ENCODE measurements at places on chromosomes 12 and 14.

- no peak for DNase-seq
These were observed 13.2 kb upstream of the LIMA1 start for GRCh38 chr12:50296554-50296953.

- no peak for DNase-seq
These were observed 2.9 kb upstream of the GLT1D1 start for GRCh38 chr12:128850400-128850799.

DNA sequence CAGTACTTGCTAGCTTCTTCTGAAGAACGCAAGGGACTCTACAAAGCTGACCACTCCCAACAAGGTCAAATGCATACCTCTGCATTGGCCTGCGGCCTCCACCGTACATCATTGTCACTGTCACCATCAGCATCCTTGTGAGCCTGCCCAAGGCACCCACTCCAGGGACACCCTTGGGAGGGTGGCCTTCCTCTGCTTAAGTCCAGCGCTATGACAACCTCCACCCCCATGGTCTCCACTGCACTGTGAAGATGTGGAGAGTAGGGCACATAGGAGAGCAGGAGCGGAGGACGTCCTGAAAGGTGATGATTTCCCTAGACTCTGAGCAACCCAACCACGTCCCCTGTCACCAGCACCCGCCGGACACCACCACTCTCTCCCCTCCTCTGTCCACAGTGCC, 252.8 kb downstream of the ALG10 start:
- DNase-seq = no peak

DNA sequence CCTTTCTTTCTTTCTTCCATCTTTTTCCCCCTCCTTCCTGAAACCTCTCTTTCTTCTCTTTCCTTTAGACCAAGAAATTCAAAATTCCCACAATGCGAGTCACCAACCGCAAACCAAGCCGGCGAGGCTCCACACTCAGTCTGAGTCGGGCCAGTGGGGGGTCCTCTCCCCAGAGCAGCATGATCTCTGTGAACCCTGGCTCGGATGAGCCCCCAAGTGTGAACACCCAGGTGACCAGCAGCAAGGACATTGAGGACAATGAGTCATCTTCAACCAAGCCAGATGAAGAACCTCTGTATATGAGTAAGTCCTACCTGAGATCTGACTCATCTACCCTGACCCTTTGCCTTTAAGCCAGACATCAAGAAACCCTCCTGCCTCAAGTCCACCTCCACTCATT, 88.6 kb upstream of the TMEM233 start:
- no peak for DNase-seq

- DNase-seq = no peak
These were observed 34.5 kb downstream of the SCARB1 start for GRCh38 chr12:124829008-124829707.

- no peak for DNase-seq
These were observed 84.1 kb upstream of the ZDHHC17 start for GRCh38 chr12:76679778-76680177.

DNA sequence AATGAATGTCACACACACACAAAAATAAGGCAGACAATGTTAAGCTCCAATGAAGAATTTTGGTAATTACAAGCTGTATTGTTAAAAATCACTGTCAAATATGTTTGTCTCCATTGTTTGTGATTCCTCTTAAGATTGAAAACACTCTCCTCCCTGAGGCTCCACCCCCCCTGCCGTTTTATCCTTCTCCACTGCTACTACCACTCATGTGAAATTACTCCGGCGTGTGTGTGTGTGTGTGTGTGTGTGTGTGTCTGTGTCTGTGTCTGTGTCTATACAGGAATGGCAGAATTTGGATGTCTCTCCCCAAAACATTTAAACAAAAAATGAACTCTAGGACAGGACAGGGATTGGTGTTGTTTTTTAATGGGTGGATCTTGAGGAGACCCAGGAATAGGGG, 365.1 kb upstream of the DIO2 start:
- DNase-seq = no peak

DNA sequence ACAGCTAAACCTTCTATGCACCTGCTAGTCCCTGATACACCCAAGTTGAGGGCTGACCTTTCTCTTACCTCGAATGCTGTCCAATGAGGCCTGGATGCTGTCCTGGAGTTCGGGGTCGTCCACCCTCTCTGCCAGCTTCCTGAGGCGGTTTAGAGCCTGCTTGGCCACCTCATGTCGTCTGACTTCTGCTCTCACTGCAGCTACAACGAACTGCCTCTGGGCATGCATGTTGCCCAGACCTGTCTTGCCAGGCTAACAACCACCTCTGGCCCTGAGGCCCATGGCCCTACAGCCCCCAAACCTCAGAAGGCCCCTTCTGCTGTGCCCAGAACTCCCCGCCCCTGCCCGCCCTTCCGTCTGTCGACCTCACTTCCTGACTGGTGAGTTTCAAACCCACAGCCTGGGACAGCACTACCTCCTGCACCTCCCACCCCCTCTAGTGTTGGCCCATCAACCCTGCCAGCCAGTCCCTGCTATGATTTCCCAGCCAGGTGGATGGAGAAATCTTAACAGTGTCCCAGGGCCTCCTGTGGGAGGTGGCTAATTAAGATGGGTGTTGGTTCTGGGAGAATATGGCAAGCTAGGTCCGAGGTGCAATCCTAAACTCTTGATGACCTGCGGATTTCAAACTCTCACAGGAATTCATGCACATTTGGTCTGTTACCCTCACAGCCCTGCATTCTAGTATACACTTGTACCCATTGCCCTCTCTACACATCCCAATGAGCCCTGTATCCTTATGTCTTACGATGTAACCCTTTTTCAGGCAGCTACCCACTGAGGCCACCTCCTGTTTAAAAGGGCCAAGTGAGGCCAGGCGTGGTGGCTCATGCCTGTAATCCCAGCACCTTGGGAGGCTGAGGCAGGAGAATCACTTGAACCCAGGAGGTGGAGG, 2.7 kb upstream of the TSPAN31 start:
- no peak for DNase-seq

- DNase-seq = no peak
These were observed 63.6 kb downstream of the TTLL5 start for GRCh38 chr14:75724414-75725204.

GRCh38 chr12:41881891-41882805, 262.5 kb downstream of the GXYLT1 start:
- no peak for DNase-seq

GRCh38 chr14:101945171-101945570, 19.2 kb upstream of the DYNC1H1 start:
- no peak for DNase-seq

DNA sequence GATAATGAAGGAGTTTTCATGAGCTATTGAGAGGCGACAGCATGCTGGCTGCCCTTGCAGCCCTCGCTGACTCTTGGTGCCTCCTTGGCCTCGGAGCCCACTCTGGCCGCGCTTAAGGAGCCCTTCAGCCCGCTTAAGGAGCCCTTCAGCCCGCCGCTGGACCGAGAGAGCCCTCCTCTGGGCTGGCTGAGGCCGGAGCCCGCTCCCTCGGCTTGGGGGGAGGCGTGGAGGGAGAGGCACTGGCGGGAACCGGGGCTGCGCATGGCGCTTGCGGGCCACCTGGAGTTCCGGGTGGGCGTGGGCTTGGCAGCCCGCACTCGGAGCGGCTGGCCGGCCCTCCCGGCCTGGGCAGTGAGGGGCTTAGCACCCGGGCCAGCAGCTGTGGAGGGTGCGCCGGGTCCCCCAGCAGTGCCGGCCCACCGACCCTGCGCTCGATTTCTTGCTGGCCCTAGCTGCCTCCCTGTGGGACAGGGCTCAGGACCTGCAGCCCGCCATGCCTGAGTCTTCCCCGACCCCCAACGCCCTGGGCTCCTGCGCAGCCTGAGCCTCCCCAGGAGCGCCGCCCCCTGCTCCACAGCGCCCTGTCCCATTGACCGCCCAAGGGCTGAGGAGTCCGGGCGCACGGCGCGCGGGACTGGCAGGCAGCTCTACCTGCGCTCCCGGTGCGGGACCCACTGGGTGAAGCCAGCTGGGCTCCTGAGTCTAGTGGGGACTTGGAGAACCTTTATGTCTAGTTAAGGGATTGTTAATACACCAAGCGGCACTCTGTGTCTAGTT, 20.1 kb upstream of the PAWR start:
- no peak for DNase-seq

DNA sequence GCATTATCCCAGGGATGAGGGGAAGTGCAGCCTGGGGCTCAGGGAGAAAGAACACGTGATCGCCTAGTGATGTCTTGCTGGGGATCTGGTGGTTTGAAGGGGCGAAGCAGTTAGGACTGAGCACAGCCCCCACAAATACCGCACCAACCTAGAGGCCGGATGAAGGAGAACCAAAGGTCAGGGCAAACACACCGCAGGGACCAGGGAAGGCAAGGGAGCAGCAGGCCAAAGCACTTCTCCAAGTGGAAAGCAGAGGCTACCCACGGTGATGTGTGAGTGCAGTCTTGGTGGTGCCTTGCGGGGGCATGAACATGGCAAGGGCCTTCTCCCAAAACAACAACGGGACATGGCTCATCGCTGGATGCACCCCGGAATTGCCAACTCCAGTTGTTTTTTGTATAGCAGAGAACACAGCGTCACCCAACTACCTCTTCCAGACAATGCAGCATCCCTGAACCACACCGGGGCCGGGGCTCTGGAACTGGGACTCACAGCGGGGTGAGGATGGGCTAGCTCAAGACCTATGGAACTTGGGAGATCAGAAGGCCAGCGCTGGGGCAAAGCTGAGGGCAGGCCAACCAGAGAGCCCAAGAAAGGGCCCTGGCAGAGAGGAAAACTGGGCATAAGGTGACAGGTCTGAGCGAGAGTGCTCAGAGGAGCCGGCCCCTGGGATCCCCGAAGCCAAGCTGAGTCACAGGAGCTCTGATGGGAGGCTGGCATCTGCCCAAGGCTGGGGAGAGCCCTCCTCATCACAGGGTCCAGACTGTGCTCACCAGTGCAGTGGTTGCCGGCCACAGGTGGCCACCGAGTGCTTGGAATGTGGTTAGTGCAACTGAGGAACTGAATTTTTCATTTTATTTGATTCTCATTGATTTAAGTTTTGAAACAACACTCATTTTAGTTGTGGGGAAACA, 11.1 kb downstream of the GALNT16 start:
- DNase-seq = no peak

- DNase-seq = no peak
These were observed 30.6 kb upstream of the SDR39U1 start for GRCh38 chr14:24473211-24473610.

GRCh38 chr14:24335461-24336171, 745 bp upstream of the ADCY4 start:
- DNase-seq = no peak

DNA sequence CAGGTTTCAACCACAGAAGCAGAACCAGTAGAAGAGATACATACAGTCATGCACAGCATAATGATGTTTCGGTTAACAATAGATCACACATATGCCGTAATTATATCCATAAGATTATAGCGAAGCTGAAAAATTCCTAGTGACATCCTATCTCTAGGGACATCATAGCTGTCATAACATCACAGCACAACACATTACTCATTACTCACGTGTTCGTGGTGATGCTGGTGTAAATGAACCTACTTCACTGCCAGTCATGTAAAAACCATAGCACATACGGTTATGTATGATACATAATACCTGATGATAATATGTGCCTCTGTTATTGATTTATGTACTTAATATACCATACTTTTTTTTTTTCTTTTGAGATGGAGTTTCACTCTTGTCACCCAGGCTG, 44.7 kb downstream of the KLRG1 start:
- DNase-seq = no peak

GRCh38 chr14:64688031-64688430, 16.2 kb upstream of the PLEKHG3 start:
- DNase-seq = no peak

GRCh38 chr12:27020761-27021160, 1.6 kb upstream of the MED21 start:
- DNase-seq = no peak

DNA sequence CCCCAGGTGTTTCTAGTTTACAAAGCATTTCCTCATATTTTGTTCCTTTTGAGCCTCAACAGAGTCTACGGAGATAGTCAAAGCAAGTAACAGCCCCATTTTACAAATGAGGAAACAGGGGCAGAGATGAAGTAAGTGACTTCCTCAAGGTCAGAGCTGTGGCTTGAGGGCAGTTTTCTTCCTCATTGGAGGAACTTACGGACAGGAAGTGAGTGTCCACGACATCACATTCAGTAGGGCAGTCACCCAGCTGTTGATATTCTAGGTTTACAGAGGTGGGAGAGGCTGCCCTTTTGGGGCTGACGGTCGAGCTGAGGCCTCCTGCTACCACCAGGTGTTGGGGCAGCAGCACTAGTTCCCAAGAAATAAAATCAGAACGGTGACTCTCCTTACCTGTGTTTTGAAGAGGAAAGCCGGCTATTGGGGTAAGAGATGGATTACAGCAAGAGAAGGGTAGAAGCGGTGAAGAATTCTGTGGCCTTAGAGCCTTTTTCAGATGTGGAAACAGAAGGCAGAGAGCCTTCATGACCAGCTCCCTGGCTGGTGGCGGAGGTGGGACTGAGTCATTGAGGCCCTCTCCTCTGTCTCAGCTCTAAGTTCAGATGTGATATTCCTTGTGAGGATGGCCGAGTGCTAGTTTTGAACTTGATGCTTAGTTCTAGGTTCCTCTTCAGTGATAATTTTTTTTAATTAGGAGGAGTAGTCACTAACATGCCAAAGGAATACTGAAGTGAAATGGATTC, 41.7 kb downstream of the SUSD6 start:
- DNase-seq = no peak

DNA sequence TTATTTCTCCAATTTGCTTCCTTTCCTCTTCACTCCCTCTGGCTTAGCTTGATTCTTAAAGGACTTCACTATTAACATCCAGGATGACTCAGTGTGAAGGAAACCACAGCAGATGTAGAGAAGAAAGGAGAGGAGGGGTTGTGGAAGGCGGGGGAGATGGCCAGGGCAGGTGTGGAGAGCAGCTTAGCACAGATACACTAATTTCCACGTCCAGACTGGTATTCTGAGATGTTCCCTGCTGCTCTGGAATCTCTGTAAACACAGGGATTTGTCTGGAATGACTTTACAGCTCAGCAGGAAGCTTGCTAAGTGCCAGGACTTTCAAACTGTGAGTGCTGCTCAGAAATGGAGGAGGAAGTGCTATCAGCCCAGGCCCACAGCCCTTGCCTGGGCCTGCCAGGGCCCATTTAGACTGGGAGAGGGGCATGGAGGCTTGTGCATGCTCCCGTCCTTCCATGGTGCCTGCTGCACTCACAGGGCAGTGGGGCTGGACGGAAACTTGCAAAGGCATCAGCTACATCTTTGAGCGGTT, 202.5 kb upstream of the DDHD1 start:
- no peak for DNase-seq

- DNase-seq = no peak
These were observed 46.0 kb downstream of the SH2B3 start for GRCh38 chr12:111451649-111452129.

DNA sequence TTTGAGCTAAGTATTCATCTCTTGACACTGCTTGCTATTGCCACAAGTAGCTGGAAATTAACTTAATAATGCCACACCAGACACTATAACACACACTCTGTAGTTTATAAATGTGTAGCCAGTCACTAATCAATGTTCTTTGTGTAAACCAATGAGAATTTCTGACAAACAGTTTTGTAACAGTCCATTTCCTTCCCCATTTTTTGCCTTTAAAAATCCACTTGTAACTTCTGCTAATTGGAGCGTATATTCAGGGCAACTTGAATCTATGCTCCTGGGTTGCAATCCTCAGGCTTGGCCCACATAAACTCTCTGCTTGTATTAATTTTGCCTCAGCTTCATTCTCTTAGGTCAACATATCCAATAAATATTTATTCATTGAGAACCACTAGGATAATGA, 125.0 kb upstream of the DHRS4 start:
- no peak for DNase-seq

- DNase-seq = no peak
These were observed 10.6 kb downstream of the PAPOLA start for GRCh38 chr14:96512602-96513397.

GRCh38 chr12:92278378-92278828, 132.8 kb upstream of the BTG1 start:
- no peak for DNase-seq
